AG04450 (cell line): ENCODE measurements at places on chromosomes 13 and 19.

DNA sequence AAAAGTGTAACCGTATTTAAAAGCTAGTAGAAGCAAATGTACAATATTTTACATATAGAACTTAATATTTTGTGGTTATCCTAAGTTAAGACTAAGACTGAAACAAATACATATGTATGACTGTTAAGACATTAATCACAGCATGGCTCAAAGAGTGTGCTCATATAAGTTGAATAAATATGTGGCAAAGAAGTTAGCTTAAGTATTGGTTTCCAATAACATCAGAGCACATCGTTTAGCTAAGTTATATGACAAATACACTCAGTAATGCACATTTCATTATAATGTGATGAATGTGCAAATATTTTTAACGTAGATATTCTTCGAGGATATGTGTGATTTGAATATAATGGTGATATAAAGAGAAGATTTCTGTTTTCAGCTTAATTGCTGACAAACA lies 253.8 kb downstream of the SLITRK5 start:
- no peak for DNase-seq

DNA sequence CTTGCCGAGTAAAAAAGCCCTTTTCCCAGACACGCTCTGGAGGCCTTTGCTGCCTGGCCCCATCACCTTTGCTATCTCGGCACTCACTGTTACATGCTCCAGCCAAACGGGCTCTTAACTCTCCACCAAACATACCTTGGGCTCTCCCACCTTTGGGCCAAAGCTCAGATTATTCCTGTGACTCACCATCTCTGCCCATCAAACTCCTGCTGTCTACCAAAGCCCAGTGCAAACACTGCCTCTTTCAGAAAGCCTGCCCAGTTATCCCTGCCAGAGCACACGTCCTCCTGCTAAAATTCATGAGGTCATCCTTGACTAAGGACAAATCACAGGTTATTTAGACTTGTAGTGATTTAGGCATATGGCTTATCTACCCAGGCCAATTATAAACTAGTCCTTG lies 48.1 kb upstream of the SERPINE3 start:
- no peak for DNase-seq

- no peak for DNase-seq
Observed at GRCh38 chr13:29384466-29384865, 211.0 kb downstream of the SLC7A1 start.

- no peak for DNase-seq
Observed at GRCh38 chr19:2356036-2356646, 3.9 kb upstream of the TMPRSS9 start.

DNA sequence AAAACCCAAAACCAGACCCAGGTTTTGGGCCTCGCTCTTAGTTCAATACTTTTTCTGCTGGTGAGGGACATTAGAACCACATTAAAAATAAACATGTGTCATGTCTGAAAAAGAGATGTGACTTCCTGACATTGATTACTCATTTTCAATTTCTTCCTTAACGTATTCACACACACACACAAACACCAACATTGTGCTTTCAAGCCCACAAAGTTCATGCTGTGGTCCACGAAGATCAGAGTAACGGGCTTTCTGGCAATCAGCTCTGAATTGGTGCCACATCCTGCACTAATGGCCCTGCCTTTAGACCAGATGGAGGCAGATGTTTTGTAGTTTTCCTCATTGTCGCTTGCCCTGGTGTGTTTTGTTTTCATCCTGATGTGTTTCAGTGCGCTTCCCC lies 47.9 kb upstream of the POMP start:
- DNase-seq: no peak

GRCh38 chr13:62710787-62711186 lies 1295.1 kb upstream of the PCDH20 start:
- DNase-seq: no peak

DNA sequence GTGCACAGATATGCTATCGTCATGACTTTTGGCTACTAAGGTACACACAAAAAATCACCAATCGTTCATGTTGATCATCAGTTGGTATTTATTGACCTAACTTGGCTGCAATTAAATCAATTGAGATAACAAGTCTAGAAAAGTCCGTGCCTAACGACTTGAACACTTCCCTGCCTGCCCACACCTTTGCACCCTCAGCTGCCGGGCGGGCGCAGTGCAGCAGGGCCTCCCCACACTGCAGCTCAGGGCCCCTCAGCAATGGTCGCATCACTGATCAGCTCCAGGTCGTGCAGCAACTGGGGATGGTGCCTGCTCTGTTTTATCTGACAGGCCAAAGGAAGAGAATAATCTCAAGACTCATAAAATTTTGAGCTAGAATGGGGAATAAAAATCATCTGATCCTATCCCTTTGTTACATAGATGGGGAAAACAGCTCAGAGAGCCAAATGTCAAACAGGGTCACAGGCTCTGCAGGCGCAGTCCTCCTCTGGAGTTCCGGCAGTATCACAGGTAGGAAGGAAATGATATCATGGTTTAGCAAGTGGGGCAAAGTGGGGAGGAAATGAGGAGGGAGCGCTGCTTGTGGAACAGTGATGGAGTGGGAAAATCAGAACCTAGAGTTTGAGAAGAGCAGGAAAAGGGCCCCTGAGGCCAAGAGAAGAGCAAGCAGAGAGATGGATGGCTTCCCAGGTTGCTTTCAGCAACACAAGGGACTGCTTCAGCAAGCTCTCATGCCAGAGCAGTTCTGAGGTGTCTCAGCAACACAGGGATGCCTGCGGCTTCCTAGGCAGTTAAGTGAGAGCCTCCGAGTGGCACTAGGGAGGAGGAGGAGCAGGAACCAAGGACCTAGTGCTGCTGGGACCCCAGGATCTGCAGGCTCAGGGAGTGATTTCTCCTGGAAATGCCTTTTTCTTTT lies 57.5 kb downstream of the SLC7A1 start:
- DNase-seq: no peak

DNA sequence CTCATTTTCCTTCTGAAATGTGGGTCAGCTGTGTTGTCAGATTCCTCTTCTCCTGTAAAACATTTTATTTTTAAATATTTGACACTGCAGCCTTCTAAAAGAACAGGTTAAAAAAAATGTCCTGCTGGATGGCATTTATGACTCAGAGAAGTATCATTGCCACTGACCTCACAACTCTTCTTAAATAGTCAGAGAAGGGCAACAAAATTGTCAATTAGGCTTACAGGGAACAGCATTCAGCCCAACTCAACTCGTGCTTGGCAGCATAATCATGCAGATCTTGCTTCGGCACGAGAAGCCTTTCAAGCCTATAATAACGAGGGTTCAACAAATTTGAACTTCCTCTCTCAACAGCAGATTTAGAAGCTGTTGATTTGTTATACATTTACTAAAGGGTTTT lies 296.7 kb upstream of the DACH1 start:
- no peak for DNase-seq

DNA sequence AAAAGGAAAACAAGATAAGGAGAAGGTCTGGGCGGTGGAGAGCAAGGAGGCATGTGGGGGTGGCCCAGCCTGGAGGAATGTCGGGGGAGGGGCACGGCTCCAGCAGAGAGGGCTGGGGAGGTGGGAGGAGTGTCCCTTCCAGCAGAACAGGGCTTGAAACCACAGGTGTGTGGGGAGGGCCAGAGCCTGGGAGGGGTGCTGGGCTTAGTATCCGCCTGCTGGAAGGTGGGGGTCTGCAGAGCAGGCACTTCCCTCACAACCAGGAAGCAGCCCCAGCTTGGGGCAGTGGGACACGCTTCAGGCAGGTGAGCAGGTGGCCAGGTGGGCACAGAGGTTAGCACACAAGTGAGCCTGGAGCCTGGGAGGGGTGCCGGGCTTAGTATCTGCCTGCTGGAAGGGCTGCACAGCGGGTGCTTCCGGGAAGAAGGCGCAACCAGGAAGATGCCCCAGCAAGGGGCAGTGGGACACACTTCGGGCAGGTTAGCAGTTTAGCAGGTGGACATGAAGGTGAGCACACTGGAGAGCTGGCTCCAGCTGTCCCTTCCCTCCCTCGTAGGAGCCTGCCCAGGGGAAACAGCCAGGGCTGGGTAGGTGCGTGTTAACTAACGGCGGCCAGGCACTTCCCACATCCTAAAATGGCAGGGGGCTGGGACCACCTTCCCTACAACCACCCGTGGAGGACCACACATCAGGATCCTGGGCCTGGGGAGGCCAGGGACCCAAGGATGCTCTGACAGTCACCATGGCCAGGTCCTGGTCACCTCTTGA lies 3.0 kb downstream of the GAS6 start:
- DNase-seq: no peak

DNA sequence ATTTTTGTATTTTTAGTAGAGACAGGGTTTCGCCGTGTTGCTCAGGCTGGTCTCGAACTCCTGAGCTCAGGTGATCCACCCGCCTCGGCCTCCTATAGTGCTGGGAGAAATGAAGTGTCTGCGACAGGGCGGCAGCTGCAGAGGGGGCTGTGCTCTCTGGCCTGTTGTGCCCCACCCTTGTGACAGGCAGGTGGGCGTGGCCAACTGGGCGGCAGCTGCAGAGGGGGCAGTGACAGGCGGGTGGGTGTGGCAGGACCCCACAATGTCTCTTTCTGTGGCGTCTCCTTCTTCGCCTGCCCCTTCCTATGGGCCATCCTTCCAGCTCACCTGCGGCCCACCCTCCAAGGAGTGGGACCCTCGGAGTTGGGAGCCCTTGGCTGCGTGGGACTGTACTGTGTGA lies 11.8 kb downstream of the STK11 start:
- no peak for DNase-seq

DNA sequence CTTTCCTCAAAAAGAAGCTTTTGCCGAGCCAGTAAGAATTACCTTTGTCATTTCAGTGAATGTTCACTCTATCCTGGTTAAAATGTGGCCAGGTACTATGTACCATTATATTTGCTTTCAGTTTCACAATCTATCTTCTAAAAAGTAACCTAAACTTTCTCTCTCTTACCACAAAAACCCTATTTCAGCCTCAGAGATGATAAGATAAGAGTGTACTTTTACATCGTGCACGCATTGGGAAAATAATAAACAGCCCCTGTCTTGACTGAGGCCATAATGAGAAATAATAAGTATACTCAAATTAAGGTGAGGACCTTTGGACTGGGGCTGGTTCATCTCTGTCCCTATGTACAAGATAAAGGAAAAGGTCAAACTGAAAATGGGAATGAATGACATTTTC lies 77.7 kb downstream of the ZNF726 start:
- DNase-seq: no peak

- DNase-seq: no peak
Observed at GRCh38 chr13:76222511-76222910, 586.4 kb downstream of the LMO7 start.

DNA sequence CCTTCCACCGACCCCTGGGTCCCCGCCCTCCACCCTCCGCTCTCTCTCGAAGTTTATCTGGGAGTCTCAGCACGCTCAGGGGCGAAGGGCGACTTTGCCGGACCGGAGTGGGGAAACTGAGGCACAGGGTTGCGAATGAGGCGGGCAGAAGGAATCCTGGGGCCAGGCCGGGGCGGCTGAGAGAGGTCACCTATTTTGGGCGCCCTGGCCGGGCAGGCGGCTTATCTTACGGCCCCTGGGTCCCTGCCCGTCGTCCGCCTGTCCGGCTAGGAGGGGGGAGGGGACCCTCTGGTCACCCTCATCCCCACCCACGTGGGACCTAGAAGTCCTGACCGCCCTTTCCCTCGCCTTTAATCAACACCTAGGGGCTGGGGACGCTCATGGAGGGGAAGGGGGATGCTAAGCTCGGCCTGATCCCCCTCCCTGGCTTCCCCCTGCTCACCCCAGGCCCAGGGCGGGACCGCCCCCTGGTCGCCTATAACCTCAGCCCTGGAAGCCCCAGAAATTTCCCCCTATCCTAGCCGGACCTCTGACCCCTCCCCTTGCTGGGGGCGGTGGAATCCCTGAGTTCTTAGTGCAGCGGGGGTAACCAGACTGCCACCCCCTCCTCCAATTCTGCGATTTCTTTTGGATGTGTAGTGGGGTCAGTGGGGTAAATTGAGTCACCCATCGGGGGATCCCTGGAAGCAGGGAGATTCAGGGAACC lies 556 bp downstream of the TRIP10 start:
- DNase-seq: no peak

- DNase-seq: peak; percentile 44
Observed at GRCh38 chr19:49442771-49443365, 1.5 kb upstream of the SLC17A7 start.

- DNase-seq: no peak
Observed at GRCh38 chr13:24511816-24512196, 772 bp downstream of the PARP4 start.

DNA sequence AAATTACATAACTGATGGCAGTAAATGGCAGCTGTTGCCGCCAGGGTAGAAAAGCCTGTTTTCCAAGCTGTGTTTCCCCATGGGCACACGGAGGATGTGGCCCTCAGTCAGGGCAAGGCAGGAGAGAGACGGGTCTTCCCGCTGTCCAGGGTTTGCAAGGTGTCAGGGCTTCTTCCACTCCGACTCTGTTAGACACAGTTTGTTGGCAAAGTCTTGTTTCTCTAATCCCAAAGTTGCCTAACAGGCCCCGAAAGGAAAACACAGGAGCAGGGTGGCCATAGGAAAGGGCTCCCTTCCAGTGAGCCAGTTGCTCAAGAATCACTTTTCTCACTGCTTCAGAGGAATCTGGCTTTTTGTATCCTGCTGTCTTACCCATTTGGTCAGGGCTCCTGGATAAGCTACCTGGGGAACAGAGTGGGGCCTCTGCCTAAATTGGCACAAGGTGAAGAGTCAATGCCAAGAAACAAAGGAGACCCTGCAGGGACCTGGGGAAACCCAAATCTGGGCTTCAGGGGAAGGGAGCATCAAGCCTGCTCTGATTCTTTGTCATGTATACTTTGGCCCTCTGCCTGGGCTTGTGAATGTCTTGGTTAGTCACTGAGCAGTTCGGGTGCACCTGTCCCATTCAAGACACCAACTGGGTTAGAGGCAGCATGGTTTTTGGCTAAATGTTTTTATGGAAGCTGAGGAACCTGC lies 29.0 kb upstream of the CXCL17 start:
- no peak for DNase-seq

- DNase-seq: no peak
Observed at GRCh38 chr13:36815062-36815461, 4.0 kb upstream of the RFXAP start.

GRCh38 chr13:112655913-112656312 lies 33.9 kb upstream of the ATP11A start:
- no peak for DNase-seq

DNA sequence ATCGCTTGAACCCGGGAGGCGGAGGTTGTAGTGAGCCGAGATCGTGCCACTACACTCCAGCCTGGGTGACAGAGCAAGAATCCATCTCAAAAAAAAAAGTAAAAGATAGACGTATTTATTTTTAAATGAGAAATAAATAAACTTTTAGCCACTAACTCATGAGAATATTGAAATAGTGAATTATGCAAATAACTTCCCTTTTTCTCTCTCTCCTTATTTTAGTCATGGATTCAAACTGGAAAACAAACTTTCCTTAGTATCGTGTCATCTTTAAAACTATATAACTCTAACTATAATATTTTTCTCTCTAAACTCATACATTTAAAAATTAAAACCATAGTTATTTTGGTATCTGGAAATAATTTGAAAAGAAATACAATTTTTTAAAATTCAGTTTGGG lies 96.1 kb downstream of the FRY start:
- DNase-seq: no peak
